Fibroblast of pulmonary artery (primary cell): ENCODE measurements at places on chromosomes 7 and 10.
A peak's percentile ranks its signal among the peaks of the same experiment; 100 is the strongest.

DNA sequence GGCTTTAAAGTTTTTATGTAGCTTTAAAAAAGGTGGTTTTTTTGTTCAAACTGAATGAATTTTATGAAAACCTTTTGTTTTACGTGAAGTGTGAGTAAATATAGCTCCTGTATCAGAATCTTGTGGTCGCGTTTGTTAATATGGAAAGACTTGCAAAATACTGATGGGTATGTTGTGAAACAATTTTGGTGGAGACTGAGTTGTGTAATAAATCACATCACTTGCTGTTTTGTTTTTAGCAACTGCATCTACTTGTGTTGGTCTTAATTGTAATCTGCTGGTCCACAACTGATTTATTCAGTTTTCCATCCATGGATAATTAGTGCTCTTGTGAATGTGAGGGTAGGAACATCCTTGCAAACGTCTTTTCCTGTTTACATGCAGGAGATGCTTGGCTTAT is 10.5 kb downstream of the PLXDC2 start:
- DNase-seq = peak; percentile 75

- peak; percentile 19 for DNase-seq
Observed at GRCh38 chr10:62199584-62199983, 69.1 kb downstream of the RTKN2 start.

GRCh38 chr7:77450613-77451012 is 34.5 kb upstream of the GSAP start:
- no peak for DNase-seq

DNA sequence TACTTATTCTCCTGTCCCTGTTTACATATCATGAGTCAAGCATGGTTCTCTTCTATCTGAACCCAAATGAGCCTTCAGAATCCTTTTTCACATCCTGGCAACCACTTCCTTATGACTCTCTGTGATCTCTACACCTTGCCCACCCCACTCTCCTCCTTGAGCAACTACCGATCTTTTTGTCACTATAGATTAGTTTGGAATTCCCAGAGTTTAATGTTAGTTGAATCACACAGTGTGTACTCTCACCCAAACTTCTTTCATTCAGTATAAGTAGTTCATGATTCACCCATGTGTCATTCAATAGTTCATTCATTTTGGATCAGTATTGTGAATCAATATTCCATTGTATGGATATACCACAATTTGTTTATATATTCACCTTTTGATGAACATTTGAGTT is 55.3 kb downstream of the TFAM start:
- DNase-seq = no peak

DNA sequence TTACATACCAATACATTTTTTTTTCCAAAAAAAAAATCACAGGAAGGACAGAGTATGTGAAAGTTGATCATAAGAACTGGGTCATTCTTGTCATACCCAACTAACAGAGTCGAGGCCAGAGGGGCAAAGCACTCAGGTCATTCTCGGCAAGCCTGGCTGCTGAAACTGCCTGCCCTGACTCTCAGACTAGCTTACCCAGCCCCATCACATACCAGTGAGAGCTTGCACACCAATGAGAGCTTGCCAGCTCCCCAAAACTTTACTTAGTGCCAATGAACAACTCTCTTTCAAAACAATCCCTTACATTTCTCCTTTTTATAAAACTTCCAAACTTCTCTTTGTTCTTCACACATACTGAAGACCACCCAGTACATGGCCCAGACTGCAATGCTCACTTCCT is 48.9 kb downstream of the VOPP1 start:
- no peak for DNase-seq

DNA sequence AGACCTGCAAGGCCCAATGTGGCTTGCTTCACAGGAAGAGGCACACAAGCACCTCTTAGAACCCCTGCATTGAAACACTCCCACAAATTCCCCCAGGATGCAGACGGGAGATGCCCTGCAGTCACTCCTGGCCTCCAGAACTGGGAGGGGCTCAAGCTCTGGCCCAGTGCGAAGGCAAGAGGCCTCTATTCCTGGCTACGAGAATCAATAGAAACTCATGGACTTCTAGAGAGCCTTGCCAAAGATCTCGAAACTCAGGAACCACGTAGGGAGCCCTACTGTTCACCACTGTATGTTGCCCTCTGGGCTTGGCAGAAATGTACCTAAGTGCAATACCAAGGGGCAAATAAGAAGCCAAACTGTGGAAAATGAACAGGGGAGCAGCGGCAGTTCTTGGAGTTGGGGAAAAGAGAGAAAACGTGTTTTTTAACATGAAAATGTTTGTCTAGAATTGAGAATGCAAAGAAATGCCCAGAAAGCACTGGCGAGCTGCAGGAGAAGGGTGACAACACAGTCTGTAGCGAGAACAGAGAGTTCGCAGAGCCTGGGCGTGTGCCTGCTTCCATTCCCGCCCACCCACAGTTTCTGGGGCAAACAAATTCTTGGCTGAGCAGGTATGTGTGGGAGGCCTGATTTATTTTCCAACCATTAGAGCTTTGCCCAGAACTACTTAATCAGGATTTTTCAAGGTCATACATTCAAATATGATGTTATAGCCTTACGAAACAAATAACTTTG is 260.5 kb upstream of the KLF14 start:
- DNase-seq = peak; percentile 41

DNA sequence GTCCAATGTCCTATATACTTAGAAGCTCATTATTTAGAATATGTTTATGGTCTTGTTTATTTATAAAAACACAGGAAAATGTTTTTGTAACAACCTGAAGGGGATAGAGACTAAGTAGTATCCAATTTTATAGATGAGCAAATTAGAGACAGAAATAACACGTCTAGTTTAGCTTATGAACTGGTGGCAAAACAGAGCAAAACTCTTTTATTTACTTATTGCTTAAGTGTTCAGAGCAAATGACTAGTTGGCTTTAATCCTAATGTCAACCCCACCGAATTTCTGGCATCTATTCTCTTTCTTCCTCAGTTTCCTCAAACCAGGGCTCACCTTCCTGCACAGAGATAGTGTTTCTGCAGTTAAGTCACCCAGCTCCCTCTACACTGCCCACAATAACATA is 792.8 kb downstream of the REEP3 start:
- no peak for DNase-seq

DNA sequence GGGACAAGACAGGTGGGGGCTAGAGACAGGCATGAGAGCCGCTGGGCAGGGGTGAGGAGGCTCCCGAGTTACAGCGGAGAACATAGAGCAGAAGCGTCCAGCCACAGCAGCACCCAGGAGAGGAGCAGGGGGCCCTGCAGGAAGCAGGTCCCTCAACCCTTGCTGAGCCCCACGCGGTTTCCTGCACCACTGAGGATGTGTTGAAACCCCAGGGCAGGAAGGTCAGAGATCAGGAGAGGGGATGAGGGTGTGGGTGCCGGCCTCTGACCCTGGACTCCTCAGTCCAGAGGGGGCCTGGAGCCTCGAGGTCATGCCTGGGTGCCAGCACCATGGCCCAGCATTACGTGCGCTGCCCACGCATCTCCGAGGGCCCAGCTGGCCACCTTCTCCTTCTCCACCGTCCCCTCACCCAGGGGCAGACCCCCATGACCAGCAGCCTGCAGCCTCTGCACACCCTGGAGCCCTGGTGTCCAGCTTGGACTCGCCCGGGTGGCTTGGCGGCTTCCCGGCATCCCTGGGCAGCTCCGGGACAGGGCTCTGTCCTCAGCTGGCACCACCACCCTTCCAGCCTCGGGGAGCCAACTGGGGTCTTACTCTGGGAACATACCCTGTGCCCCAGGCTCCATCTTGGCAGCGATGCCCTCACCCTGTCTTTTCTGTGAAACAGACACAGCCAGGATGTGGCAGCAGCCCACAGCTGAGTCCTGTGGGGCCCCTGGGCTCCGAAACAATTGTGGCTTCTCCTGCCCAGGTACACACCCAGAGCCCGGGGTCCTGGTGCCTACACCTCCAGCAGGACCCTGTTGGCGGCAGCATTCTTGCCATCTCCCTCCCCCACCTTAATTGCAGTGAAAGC is 52.0 kb downstream of the STK32C start:
- DNase-seq = no peak

GRCh38 chr7:132805766-132806165 is 229.5 kb upstream of the PLXNA4 start:
- DNase-seq = no peak

DNA sequence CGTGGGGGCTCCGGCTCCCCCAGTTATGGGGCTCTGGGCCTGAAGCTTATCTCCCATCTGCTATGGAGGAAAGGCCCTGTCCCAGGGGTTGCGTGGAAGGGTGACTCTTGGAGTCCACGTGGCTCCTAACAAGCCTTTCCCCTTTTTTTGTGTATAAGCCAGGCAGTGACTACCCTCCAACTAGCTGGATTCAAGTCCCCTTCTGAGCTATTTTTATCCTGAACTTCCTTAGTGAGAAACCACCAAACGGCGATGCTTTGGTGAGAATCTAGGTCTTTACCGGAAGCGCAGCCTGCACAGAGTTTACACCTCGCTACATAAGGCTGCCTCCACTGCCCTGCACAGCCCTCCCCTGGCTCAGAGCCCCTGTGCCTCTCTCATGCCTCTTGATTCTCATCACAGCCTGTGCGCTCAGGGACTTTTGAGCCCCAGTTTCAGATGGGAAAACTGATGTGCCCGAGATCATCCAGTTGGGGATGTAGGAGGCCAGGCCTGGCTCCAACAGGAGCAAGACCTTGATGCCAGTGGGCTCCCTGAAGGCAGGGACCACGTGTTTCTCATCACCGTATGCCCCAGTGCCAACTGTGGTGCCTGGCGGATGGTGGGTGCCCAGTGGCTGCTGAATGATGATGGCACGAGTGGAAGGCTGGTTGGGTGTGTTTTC is 102.3 kb upstream of the PPIF start:
- no peak for DNase-seq

- DNase-seq = no peak
Observed at GRCh38 chr10:21910798-21911197, 92.7 kb downstream of the DNAJC1 start.

DNA sequence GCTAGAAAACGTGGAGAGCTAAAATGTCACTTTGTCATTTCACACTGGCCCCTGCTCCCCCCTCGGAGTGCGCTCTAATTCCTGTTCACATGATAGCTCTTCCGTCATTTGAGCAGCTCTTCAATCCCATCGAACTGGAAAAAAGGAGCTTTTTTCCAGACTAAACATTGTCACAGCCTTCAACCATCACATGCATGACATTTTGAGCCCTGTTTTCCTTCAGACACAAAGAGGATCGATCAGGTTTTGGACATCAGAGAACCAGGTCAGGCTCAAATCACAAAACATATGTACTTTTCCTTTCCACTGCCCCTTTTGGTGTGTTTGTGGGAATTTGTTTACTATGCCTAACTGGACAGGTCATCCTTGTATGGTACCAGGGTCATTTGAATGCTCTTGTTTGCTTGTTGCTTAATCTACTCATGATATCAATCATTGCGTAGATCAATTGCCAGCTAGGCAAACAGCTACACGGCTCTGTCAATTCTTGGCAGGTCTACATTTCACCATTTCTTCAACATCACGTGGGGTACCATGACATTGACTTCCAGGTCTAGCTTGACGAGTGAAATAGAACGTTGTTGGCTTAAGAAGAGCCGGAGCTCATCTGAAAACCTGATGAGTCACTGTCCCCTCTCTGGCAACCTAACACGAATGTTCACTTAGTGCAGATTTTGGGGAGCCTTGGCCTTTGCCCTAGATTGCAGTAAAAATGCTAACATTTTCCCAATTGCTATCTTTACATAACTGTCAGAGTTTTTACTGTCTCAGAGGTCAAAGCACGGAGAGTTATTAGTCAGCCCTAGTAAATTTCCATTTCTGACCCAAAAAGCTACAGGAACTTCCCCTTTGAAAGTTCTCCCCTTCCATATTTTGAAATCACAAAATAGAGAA is 87.3 kb downstream of the LYZL2 start:
- no peak for DNase-seq

GRCh38 chr10:71765176-71765904 is 8.0 kb downstream of the VSIR start:
- peak; percentile 34 for DNase-seq

DNA sequence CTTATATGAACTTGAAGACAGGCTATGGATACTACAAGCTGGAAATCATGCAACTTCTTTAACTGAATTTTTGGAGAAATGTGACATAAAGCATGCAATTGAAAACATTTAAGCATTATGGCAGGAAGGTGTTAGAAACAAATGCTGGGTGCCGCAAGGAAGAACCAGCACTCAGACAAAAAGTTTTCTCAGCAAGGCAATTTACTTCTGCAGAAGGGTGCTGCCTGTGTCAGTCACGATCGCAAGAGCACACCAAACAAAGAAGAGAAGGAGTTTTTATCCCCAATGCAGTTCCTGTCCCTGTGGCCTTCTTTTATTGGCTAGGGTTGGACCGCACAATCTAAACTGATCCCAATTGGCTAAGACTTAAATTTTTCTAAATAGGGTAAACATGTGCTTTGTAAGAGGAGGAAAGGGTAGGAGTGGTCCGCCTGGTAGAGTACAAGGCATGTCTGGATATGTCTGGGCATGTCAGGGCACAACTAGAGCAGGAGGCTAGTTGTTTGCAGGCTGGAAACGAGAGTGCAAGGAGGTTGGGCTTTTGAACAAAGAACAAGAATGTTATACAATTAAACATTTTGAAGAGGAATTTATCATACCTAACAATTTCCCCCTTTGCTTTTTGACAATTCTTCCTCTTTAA is 109.6 kb upstream of the FAM3C start:
- no peak for DNase-seq

- DNase-seq = no peak
Observed at GRCh38 chr7:107432261-107432660, 37.6 kb upstream of the GPR22 start.

DNA sequence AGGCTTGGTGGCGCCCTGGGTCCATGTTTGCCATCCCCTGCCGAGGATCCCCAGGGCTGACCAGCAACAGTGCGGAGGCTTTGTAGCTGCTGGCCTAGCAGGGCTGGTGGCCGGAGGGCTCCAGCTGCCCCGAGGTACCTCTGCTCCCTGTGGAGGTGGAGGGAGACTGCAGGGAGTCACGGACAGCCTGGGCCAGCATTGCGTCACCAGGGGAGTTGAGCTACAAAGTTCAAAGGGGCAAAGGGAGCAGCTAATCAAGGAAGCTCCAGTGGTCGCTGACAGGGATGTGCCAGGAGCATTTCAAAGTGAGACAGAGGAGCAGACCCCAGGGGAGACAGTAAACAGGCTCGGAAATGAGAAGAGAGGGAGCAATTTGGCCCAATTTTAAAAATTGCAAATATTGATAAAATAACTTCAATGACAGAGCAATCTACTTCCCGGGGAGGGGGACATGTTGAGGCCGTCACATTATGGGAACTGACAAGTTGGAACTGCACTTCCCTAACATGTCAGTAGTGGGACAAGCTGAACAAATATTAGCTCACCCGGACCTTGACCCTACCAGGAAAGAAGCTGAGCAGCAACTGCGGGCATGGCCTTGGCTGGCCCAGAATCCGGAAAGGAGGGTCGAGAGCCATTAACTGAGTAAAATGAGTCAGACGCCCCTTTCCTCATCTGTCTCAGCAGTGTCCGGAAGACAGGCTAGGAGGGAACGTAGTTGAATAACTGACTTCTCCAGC is 39.4 kb downstream of the BTBD16 start:
- DNase-seq = peak; percentile 22

DNA sequence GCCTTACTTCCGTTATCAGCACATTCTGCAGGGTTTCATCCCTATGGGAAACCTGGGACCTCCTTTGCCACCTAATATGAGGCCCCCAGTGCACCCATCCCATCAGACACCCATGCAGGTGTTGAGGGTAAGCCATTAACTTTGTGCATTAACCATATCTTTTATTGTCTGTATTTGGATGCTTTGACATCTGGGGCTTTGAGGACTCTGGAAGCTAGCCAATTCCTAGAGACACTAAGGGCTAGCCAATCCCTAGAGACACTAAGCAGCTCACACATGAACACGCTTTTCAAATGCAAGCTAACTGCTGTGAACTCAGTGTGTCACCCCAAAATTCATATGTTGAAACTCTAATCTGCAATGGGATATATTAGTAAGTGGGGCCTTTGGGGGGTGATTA is 272.5 kb upstream of the COBL start:
- DNase-seq = no peak

- DNase-seq = peak; percentile 56
Observed at GRCh38 chr7:158782761-158783401, 46.4 kb downstream of the ESYT2 start.
